Activated CD8-positive, alpha-beta memory T cell treated with anti-CD3 and anti-CD28 coated beads for 36 hours (primary cell): ENCODE measurements at places on chromosomes 6 and 20. TPM values are rescaled to one million over a fixed set of nuclear protein-coding genes. Genes with fewer than 3 reads are reported as not detected.

POPDC3 gene
- not detected for total RNA-seq

PPT2 gene
- 26.2 TPM for total RNA-seq

ERVFRD-1 gene
- total RNA-seq: not detected

NKAIN2 gene
- not detected for total RNA-seq

SNPH gene
- 1.9 TPM for total RNA-seq

SUMO4 gene
- 3.2 TPM for total RNA-seq

HLA-F gene
- total RNA-seq: 135 TPM

TRIM15 gene
- not detected for total RNA-seq

HEY2 gene
- total RNA-seq: not detected

BTNL2 gene
- total RNA-seq: not detected

SYNJ2 gene
- 27.4 TPM for total RNA-seq

CAPN11 gene
- not detected for total RNA-seq

TGM3 gene
- not detected for total RNA-seq

TSPYL4 gene
- 17.2 TPM for total RNA-seq

BNIP5 gene
- total RNA-seq: not detected

UBR2 gene
- 24.0 TPM for total RNA-seq

NHSL1 gene
- total RNA-seq: 0.19 TPM

MAS1 gene
- total RNA-seq: not detected

TNFRSF21 gene
- total RNA-seq: 2.3 TPM

NRN1 gene
- 0.86 TPM for total RNA-seq

RGS17 gene
- total RNA-seq: not detected

GMDS gene
- total RNA-seq: 36.0 TPM

SMPD2 gene
- 14.9 TPM for total RNA-seq

NR2E1 gene
- not detected for total RNA-seq

HNF4A gene
- not detected for total RNA-seq

CCN2 gene
- total RNA-seq: not detected

LRP11 gene
- 4.1 TPM for total RNA-seq
